ENCODE measurements at places on chromosomes 12 and 14. TPM values are rescaled to one million over a fixed set of nuclear protein-coding genes. Genes with fewer than 3 reads are reported as not detected.

Gene FRMD6
- total RNA-seq: 11.5 TPM

Gene LTA4H
- total RNA-seq: 35.3 TPM

Gene ACOT4
- 1.6 TPM for total RNA-seq

Gene ASB2
- 102 TPM for total RNA-seq

Gene DHRS2
- not detected for total RNA-seq

Gene KLRC2
- total RNA-seq: not detected

Gene KRT72
- not detected for total RNA-seq

Gene SELPLG
- 12.5 TPM for total RNA-seq

Gene ATF1
- 23.2 TPM for total RNA-seq

Gene PTPN6
- 18.9 TPM for total RNA-seq

Gene TAS2R20
- total RNA-seq: 0.27 TPM

Gene CISTR
- 1.9 TPM for total RNA-seq

Gene RD3L
- 14.9 TPM for total RNA-seq

Gene RNASE3
- not detected for total RNA-seq

Gene KRT3
- total RNA-seq: not detected

Gene NTS
- total RNA-seq: 0.65 TPM

Gene IKZF4
- total RNA-seq: 6.2 TPM

Gene HECTD1
- total RNA-seq: 121 TPM

Gene FITM1
- total RNA-seq: 103 TPM

Gene ZDHHC22
- not detected for total RNA-seq

Gene EIF2S3B
- 0.41 TPM for total RNA-seq

Gene PRH2
- total RNA-seq: not detected

Gene NR2C1
- 33.3 TPM for total RNA-seq

Gene ATP2A2
- total RNA-seq: 3,455 TPM

Gene ANKRD33
- total RNA-seq: not detected

Gene KRT73
- total RNA-seq: not detected

Gene FOXA1
- not detected for total RNA-seq

Gene PLBD1
- 22.0 TPM for total RNA-seq

Gene TCP11L2
- total RNA-seq: 52.5 TPM

Gene KRT5
- total RNA-seq: 1.2 TPM

Gene BEGAIN
- total RNA-seq: 1.7 TPM

Gene SERPINA3
- 232 TPM for total RNA-seq

Gene POLE2
- 1.0 TPM for total RNA-seq

Gene KRT80
- total RNA-seq: 0.44 TPM

Gene KLHL33
- 0.77 TPM for total RNA-seq

Gene MAP3K9
- total RNA-seq: 2.0 TPM

Gene IFNG-AS1
- total RNA-seq: 1.0 TPM

Gene SCNN1A
- total RNA-seq: 0.85 TPM

Gene ZFHX2
- total RNA-seq: 1.3 TPM

Gene TCL1B
- not detected for total RNA-seq

Gene ZNF384
- 31.2 TPM for total RNA-seq

Gene CLEC4D
- total RNA-seq: 0.21 TPM

Gene STAT2
- total RNA-seq: 52.2 TPM

Gene PRR13
- 73.5 TPM for total RNA-seq

Gene BMP4
- 9.2 TPM for total RNA-seq

Gene GALNT6
- 4.4 TPM for total RNA-seq

Gene BCAT1
- 14.0 TPM for total RNA-seq

Gene PIWIL1
- total RNA-seq: not detected

Gene IL22
- total RNA-seq: not detected

Gene WNT5B
- 1.8 TPM for total RNA-seq

Gene BTBD6
- total RNA-seq: 42.7 TPM

Gene C14orf39
- total RNA-seq: not detected

Gene DPF3
- total RNA-seq: 18.9 TPM

Gene RDH16
- 0.27 TPM for total RNA-seq

Gene CLEC6A
- not detected for total RNA-seq

Gene DERA
- total RNA-seq: 15.7 TPM

Gene GYS2
- total RNA-seq: 0.62 TPM

Gene RPL10L
- total RNA-seq: not detected

Gene KRT79
- 0.77 TPM for total RNA-seq
